AG08396 (cell line): ENCODE measurements at places on chromosomes 13 and 19.

DNA sequence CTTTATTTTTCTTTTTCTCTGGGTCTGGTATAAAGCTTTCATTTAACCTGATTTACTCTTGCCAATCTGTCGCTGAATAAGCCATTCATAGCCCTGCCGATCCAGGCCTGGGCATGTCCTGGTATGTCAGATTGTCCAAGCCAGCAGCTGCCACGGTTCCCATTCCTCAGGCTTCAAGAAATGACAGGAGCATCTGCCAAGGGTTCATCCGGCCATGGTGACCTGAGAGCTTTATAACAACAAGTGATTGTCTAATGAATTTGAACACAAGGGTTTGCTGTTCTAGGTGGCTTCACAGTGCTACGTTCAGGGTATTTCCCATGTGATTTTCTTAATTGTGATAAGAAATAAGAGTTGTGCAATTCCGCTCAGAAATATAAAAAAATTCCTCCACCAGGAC lies 20.0 kb downstream of the PNMA8A start:
- no peak for DNase-seq

GRCh38 chr13:79479882-79480281 lies 1.1 kb upstream of the NDFIP2 start:
- DNase-seq: no peak

GRCh38 chr19:45038931-45039893 lies at the start of gene CLASRP:
TSS of gene CLASRP (plus strand) at chr19:45039045. CDS start at chr19:45040213, 1,168 bp downstream.
- peak; percentile 95 for DNase-seq

DNA sequence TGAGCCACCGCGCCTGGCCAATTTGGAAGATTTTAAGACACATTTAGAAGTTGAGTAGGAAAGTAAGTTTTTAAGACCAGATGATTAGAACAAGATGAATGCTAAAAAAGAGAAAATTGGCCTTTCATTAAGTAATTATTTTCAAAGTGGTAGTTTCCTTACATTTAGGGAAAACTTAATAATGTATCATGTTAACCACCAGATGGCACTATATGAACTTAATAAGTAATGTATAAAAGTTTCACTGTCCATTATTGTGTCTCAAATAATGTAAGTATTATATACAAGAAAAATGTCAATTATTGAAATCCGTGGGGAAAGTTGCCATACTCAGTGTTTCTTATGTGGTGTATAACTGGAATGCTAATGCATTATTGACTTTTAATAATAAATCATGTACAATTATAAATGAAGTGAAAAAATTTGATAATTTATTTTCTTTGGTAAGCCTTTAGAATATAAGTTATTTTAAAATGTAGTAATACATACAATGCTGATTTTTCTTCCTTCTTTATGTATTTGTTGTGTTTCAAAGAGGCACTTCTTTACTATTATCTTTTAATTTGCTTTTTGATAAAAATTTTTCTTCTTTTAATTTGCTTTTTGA lies 29.2 kb downstream of the COG6 start:
- no peak for DNase-seq

GRCh38 chr13:73708393-73708985 lies 425.7 kb downstream of the KLF12 start:
- peak; percentile 43 for DNase-seq
